ENCODE measurements at places on chromosomes 16 and 17. TPM values are rescaled to one million over a fixed set of nuclear protein-coding genes. Genes with fewer than 3 reads are reported as not detected.

DNA sequence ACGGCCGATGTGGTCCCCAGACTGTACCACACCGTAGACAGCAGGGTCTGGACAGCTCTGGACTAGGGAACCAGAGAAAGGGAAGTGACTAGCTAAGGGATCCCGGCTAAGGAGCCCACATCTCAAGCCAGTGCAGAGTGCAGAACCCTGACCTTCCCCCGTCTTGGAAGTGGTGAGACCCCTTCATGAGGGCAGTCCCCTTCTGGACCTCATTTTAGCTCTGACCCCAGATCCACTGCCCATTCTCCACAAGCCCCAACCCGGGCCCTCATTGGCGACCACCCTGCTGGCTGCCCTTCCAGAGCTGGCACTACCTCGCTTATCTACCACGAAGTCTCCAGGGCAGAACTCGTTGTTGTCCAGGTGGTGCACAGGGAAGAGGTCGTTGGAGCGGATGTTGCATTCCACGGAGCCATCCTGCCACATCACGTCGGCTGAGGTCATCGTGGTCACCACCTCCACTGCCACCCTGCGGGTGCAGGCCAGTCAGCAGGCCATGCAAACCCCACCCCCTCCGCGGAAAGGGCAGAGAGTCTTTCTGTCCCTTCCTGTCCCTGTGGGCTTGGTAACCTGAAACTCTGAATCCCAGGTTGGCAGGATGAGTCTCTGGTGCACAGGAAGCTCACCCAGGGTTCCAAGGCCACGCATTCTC, 14.2 kb downstream of the SPHK1 start:
- no peak for DNase-seq

GRCh38 chr16:11354733-11355574, 9.7 kb downstream of the RMI2 start:
- no peak for DNase-seq

DNA sequence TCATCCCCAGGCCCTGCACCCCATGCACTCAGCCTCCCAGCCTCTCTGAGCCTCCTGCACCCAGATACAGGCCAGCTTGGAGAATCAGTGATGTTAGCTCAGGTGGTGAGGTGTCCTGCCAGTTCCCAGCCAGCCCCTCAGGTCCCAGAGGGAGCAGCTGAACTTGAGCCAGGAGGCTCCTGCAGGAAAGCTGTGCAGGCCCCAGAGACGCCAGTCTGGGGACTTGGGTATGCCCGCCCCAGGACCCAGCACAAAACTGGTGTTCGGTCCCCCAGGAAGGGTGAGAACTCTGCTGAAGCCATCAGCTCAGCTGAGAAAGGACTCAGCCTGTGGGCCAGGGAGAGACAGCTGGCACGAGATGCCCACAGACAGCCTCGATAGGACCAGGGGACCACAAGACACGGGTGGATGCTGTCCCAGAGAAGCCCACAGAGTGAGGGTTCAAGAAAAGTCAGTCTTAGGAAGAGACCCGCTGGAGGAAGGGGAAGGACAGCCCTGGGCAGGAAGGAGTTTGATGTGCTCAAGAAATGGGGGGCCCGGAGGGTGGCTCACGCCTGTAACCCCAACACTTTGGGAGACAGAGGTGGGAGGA, 11.0 kb downstream of the ENDOV start:
- DNase-seq: no peak

DNA sequence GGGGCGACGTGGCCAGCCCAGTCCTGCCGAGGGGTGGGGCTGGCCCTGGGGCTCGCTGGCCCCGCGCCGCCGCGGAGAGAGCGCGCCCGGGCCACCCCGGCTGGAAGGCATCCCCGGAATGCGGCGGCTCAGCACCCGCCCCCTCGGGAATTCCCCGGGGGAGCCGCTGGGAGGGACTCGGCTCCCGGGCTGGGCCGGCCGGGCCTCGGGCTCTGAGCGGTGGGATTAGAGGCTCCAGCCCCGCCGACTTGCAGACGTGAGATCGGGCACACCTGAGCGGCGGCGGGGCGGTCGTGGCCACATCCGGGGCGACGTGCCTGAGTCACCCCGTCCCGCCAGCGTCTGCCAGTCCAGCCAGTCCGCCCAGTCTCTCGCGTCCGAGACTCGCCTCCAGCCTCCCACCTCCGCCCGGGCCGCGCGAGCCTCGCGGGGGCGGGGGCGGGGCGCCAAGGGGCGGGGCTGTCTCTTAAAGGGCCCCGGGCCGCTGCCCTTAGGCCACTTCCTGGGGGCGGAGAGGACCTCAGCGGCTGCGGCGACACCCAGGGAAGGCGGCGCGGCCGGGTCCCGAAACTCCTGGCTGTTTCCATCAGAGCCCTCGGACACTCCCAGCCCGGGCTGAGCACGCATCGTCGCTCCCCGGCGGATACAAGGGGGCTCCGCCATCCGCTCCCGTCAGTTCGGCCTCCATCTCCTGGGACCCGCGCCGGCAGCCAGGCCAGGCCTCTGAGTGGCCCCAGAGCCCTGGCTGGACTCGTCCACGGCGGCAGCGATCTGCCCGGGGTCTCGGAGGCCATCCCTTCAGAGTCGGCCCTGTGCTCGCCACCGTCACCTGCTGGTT, at the start of gene KCTD11:
KCTD11 (plus strand) TSS at position 498 of the 838 bp plus-strand sequence.
- peak; percentile 84 for DNase-seq

- no peak for DNase-seq
These were observed 155.9 kb upstream of the DYNLRB2 start for GRCh38 chr16:80384862-80385261.

DNA sequence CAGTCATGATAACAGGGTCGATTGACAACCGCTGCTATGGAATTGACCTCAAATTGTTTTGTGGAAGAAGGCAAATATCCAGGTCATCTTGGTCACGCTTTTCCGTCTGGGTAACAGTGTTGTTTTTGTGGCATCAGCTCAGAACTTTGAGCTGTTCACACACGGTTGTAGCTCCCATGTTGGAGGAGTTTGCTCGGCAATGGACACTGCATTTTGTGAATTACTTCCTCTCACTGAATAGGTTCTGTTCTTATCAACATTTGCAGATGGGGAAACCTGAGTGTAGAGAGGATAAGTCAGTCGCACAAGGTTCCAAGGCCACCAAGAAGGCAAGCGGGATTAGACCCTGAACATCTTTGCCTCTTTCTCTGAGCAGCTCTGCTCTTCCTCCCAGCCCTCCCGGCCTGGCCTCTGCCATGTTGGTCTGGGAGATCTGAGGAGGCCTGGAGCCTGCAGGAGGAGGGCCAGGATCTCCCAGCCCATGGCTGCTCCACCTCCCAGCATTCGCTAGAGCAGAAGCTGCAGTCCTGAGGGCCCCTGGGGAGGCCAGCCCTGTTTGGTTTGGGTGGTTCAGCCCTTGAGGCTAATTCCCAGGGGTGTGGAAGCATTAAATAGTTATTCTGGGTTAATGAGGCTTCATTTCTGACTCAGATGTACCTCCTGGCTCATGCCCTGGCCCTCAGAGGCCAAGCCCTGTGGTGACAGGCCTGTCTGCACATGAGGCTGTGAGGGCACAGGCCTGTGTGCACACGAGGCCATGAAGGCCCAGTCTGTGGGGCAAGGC, 154.1 kb upstream of the PLCG2 start:
- DNase-seq: no peak

Gene FOXC2
- not detected for total RNA-seq
